Left colon (tissue), 2 donors: ENCODE measurements at places on chromosomes 7 and 10. TPM values are rescaled to one million over a fixed set of nuclear protein-coding genes. Genes with fewer than 3 reads are reported as not detected.

The MMD2 gene
- total RNA-seq, result not detected

The GIMAP5 gene
- 6.6 TPM for total RNA-seq

The NPSR1 gene
- not detected for total RNA-seq

The C10orf120 gene
- total RNA-seq, result not detected

The BMPER gene
- 1.5 TPM for total RNA-seq

The PIK3AP1 gene
- 10.1 TPM for total RNA-seq

The PSD gene
- 4.1 TPM for total RNA-seq

The C10orf71 gene
- not detected for total RNA-seq

The MET gene
- total RNA-seq, result 41.2 TPM

The TEX47 gene
- not detected for total RNA-seq

The MYL7 gene
- not detected for total RNA-seq

The LRRC72 gene
- not detected for total RNA-seq

The LRRC4 gene
- total RNA-seq, result 4.5 TPM

The CALML5 gene
- not detected for total RNA-seq

The CFAP46 gene
- total RNA-seq, result not detected

The SFRP5 gene
- 1.2 TPM for total RNA-seq

The PNLIPRP3 gene
- total RNA-seq, result not detected

The ITGA8 gene
- 2.6 TPM for total RNA-seq

The ADCY1 gene
- 1.2 TPM for total RNA-seq

The CYP2C9 gene
- total RNA-seq, result 0.67 TPM

The ASB10 gene
- not detected for total RNA-seq

The PLOD3 gene
- total RNA-seq, result 81.9 TPM

The COL28A1 gene
- total RNA-seq, result 5.1 TPM

The CPN1 gene
- not detected for total RNA-seq

The NOM1 gene
- total RNA-seq, result 16.1 TPM

The TDRD1 gene
- total RNA-seq, result 2.9 TPM

The CACNB2 gene
- total RNA-seq, result 17.9 TPM

The PRKAR1B gene
- total RNA-seq, result 26.5 TPM

The LIPF gene
- total RNA-seq, result not detected

The EPHA1 gene
- 18.2 TPM for total RNA-seq

The NANOS1 gene
- total RNA-seq, result 0.27 TPM

The CXCL12 gene
- total RNA-seq, result 15.5 TPM

The HMX2 gene
- 0.20 TPM for total RNA-seq

The ANKRD2 gene
- not detected for total RNA-seq

The ZNF277 gene
- 20.1 TPM for total RNA-seq

The CTTNBP2 gene
- 2.2 TPM for total RNA-seq

The C7orf33 gene
- total RNA-seq, result not detected

The FAM237B gene
- not detected for total RNA-seq

The LEP gene
- 0.75 TPM for total RNA-seq

The SNX10 gene
- total RNA-seq, result 2.4 TPM

The ZPBP gene
- not detected for total RNA-seq

The TLX1 gene
- 1.7 TPM for total RNA-seq

The ABCB4 gene
- total RNA-seq, result 0.78 TPM
